ENCODE measurements at places on chromosomes 3 and 15. TPM values are rescaled to one million over a fixed set of nuclear protein-coding genes. Genes with fewer than 3 reads are reported as not detected.

The SYNM gene
- total RNA-seq: 3.4 TPM

DNA sequence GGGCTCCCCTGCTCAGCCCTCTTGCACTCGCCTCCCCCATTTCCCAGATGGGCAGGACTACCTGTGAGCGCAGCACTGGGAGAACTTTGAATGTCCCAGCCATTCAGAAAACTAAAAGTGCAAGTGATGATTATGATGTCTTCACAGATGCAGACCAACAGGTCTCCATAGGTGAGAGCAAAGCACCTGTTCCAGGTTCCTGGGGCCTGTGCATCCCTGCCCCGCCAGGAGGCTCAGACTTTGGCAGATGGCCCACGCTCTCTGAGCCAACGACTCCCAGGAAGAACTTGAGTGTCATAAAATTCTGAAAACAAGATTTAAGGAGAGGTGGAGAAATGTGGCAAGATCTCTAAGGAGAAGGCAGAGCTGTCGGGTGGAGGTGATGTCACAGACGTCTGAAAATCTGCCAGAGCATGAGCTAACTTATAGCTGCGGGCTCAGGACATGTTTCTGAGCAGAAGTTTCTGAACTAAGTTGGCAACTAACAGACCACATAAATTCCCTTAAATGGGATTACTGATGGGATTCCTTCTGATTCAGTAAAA is 110.8 kb upstream of the IGF1R start:
- no peak for DNase-seq

- DNase-seq: peak; percentile 76
Measured at GRCh38 chr3:45666757-45667431, 22.3 kb upstream of the SACM1L start.

- DNase-seq: no peak
Measured at GRCh38 chr15:62455441-62455921, 290.4 kb upstream of the C2CD4B start.

The HTR3E gene
- not detected for total RNA-seq

GRCh38 chr3:123883701-123884202 is 380 bp downstream of the MYLK start:
- DNase-seq: peak; percentile 11

GRCh38 chr15:25790000-25790660 is 73.0 kb downstream of the ATP10A start:
- DNase-seq: peak; percentile 93

- no peak for DNase-seq
Measured at GRCh38 chr3:30333143-30333542, 273.3 kb upstream of the TGFBR2 start.

The GOLGA6L7 gene
- total RNA-seq: not detected

DNA sequence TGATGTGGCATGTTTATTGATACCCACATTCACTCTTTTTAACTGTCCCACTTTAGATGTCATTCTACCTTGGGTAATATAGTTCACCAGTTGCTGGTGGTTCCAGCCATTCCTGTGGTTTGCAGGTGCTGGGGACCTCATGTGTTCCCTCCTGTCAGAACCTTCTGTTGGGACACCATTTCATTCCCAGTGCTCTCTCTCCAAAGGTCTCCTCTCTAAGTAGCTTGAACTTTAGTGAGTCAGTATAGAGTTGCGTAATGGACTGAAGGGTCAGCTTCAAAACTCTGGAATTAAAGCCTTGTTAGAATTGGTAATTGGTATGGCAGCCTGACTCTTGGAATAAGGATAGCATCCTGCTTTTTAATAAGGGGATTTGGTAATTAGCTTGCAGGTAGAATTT is 108.5 kb downstream of the PLCL2 start:
- peak; percentile 51 for DNase-seq

- no peak for DNase-seq
Measured at GRCh38 chr15:59300618-59301139, 72.0 kb downstream of the MYO1E start.

GRCh38 chr3:150394606-150395005 is 13.5 kb upstream of the TSC22D2 start:
- DNase-seq: no peak

- no peak for DNase-seq
Measured at GRCh38 chr3:138761002-138761401, 73.7 kb downstream of the PIK3CB start.

The FANCD2OS gene
- not detected for total RNA-seq

Data from fibroblast of the aortic adventitia (primary cell).